Left ventricle myocardium inferior (tissue), 1 donor: ENCODE measurements at places on chromosomes 13 and 19. TPM values are rescaled to one million over a fixed set of nuclear protein-coding genes. Genes with fewer than 3 reads are reported as not detected.

GRCh38 chr13:30978981-30979956 is 46.8 kb downstream of the TEX26 start:
- H3K4me1 ChIP-seq: no peaks in the 10 kb centered on the region
- DNase-seq: no peak
- H3K36me3 ChIP-seq: no peaks in the 10 kb centered on the region
- H3K27ac ChIP-seq: no peak overlapping the region

DNA sequence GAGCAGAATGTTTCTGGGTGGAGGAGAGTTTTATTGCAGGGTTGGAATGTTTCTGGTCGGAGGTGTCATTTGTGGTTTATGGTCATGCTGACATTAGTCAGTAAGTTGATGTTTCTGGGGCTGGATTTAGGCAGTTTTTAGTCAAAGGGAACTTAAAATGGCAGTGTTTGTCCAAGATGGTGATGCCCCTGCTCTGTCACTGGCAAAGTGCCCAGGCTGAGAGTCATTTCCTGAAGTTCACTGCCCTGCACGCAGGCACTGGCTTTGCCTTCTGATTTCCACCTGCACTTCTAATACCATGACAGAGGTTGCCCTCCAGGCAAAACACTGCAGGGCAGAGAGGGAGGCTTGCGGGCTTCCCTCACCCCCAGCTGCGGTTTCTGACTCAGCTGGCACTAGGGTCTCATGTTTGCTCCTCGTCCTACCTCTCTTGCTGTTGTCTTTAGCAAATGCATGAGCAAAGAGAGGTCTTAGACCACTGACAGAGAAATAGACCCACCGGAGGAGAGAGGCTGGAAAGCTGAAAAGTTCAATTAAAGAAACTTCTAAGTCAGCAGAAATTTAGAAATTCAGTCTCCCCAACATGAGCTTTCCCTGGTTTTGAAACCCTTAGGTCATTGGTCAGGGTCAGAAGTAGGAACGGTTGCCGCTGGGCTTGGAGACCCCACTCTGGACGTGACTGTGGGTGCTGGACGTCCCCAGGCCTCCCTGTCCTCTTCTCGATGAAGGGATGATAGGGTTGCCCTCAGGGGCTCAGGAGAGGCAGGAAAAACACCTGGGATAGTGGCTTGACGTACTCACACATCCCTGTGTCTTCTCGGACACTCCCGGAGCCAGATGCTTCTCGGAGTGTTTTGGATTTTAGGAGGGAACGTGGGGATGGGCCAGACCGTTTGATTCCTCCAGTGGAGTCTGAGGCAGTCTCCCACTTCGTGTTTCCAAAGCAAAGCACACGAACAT is 26.3 kb downstream of the TMEM255B start:
- H3K27me3 ChIP-seq: no peaks in the 10 kb centered on the region
- H3K4me1 ChIP-seq: no peaks in the 10 kb centered on the region
- H3K27ac ChIP-seq: no peak overlapping the region
- no peak for DNase-seq

GRCh38 chr19:2012941-2013682 is 2.4 kb downstream of the BTBD2 start:
- H3K4me1 ChIP-seq: peaks cover 22% of the 10 kb centered on the region
- peak overlapping the region; percentile 17 for H3K4me3 ChIP-seq
- H3K27me3 ChIP-seq: no peaks in the 10 kb centered on the region
- no peak overlapping the region for H3K27ac ChIP-seq
- no peaks in the 10 kb centered on the region for H3K36me3 ChIP-seq

- no peaks in the 10 kb centered on the region for H3K27me3 ChIP-seq
- DNase-seq: no peak
- H3K4me3 ChIP-seq: no peak overlapping the region
These were observed 160.4 kb downstream of the PCDH20 start for GRCh38 chr13:61255040-61255796.

MRPS12 gene
- total RNA-seq: 67.6 TPM

DNA sequence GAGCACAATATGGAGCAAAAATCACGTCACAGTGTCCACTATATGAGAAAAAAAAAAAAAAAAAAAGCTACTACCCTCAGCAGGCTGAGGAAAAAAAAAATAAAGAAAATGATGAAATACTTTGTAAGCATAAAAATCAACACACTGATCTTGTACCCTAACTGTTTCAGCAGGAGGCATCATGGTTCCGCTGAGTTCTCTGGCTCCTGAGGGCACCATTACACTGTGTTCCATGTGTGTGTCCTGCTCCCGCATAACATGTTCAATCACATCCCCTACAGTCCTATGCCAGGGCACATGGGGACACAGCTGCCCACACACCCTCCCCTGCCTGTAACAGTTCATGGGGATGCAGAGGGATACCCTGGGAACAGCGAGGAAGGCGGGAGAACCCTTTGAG is 33.5 kb downstream of the DOCK9 start:
- H3K4me3 ChIP-seq: no peak overlapping the region
- H3K4me1 ChIP-seq: peaks cover 86% of the 10 kb centered on the region
- DNase-seq: no peak
- H3K36me3 ChIP-seq: no peaks in the 10 kb centered on the region
- H3K27ac ChIP-seq: peak overlapping the region; percentile 13

DNA sequence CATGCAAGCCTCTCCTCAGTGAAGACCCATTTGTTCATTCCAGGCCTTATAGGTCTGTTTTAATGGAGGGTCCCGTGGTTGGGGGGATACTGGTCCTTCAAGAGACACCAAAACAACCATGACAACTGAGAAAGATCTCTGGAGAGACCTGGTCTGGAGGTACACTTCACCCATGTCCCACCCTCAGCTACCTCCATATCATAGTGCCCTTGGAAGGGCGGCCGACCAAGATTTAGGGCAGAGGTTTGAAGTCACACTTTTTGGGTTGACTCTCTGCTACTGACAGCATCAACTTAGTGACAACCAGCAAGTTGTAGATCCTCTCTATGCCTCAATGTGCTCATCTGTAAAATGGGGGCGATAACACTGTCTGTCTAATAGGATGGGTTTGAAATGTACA is 177.3 kb downstream of the TSHZ3 start:
- H3K4me3 ChIP-seq: no peak overlapping the region
- no peaks in the 10 kb centered on the region for H3K4me1 ChIP-seq
- no peak for DNase-seq
- no peaks in the 10 kb centered on the region for H3K36me3 ChIP-seq

SIGLEC8 gene
- 0.16 TPM for total RNA-seq

- H3K4me1 ChIP-seq: no peaks in the 10 kb centered on the region
- DNase-seq: no peak
- no peak overlapping the region for H3K4me3 ChIP-seq
- H3K27me3 ChIP-seq: no peaks in the 10 kb centered on the region
These were observed 173.0 kb upstream of the UFM1 start for GRCh38 chr13:38176664-38177063.
